ENCODE measurements at places on chromosomes 12 and 14. TPM values are rescaled to one million over a fixed set of nuclear protein-coding genes. Genes with fewer than 3 reads are reported as not detected.

The DDX47 gene
- total RNA-seq = 90.0 TPM

The ABCC9 gene
- total RNA-seq = under 0.01 TPM

The TMPRSS12 gene
- total RNA-seq = not detected

The ADAMTS20 gene
- total RNA-seq = not detected

The RNASE3 gene
- not detected for total RNA-seq

The FOXM1 gene
- total RNA-seq = 16.5 TPM

The RHOJ gene
- total RNA-seq = 65.8 TPM

The ATL1 gene
- 5.5 TPM for total RNA-seq

DNA sequence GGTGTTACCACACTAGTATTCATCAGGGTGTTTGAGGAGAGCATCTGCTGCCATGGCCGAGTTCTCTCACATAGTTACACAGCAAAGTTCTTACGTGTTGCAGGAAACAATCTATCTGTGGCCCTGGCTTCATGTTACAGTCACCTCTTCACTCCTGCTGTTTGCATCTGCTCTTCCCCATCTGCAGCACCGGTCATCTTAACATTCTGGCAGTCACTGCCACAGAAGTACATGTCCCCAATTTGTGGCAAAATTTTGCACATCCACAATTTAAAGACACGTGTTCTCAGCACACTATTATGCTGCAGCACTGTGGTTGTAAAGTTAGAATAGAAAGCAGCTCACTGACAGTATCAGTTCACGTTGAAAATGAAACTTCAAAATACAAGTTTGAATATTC is 23.2 kb downstream of the MAPK1IP1L start:
- DNase-seq = no peak

DNA sequence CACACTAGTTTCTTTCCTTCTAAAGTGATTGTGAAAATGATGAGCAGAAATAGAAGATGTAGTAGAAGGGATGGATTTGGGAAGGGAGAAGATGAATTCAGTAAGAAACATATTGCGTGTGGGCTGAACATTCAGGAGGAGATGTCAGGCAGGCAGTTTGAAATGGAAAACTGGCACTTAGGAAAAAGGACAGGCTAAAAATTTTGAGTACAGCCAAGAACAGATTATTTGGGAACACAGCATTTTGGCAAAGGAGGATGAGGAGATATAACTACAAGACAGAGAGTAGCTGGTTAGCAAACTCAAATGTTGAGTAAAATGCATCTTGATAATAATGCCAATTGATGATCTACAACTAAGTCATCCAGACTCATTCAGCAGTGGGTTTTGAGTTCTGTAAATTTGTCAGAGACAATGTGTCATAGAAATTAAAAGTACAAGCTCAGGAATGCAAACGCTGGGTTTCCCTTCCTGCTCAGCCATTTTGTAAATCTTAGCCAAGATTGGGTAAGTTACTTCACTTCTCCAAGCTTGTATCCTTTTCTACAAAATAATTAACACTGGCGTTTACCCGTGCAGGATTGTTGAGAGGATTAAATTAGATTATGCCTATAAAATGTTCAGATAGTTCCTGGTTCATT is 255.0 kb downstream of the NAV3 start:
- no peak for DNase-seq

DNA sequence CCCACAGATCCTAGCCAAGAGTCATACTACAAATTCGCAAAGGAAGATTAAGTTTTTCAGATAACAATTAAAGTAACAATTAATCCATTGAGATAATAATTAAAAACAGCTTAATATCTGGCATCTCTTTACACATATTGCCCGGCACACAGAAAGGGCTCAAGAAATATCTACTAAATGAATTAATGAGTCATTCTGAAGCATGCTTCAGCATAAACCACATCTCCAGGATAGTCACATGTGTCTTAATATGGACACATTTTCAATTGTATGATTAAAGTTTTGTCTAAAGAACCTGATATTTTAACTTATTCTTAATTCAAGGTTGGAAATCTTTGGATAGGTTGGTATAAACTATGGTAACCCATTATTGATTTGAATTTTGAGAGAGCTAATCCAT is 9.6 kb downstream of the ITPR2 start:
- DNase-seq = no peak

DNA sequence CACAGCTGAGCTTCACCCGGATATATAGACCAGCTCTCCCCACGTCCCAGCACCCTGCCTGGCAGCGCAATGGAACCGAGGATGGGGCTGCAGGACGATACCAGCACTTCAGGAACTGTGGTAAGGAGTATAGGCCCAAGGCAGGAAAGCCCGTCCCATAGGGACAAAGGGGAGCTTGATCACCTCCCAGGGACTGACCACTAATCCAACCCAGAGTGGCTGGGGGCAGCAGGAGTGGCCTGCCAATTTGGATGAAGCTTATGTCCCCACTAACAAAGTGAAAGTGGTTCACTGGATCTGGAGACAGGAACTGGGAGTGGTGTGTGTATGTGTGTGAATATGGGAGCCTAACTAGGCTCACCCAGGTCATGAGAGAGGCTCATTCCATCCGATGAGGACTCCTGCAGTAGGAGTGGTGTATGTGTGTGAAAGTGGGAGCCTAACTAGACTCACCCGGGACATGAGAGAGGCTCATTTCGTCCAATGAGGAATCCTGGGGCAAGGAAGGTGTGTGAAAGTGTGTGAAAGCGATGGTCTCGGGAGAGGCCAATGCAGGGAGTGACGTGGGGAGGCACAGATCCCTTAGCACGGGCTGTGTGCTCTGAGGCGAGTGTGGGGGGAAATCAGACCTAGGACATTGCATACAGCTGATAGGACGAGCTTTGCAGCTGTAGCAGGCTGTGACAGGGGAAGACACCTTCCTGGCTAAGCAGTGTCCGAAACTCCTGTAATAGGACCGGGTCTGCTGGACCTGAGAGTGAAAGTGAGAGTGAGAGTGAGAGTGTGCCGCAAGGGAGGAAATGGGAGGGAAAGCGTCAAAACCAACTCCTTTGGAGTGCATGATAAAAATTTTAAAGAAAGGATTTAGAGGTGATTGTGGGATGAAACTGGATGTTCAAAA is 25.7 kb downstream of the KLRK1 start:
- DNase-seq = no peak

DNA sequence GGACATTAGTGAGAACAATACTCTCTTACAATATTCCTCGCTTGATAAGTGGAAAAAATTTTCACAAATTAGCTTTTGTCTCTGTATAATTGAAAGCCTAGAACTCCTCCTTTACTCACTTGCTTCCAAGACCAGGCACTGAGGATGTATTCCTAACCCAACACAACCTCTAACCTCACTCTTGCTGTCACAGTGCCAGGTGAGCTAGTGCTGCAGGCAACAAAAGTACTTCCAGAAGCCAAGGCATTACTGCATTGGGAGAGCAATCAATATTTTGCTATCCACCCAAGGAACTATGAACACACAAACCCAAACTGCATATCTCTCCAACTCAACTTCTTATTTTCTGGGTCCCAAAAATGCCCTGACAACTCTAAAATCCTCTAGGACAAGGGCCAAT is 1081.0 kb downstream of the VRK1 start:
- no peak for DNase-seq

GRCh38 chr14:99356031-99356608 is 84.1 kb upstream of the BCL11B start:
- no peak for DNase-seq

DNA sequence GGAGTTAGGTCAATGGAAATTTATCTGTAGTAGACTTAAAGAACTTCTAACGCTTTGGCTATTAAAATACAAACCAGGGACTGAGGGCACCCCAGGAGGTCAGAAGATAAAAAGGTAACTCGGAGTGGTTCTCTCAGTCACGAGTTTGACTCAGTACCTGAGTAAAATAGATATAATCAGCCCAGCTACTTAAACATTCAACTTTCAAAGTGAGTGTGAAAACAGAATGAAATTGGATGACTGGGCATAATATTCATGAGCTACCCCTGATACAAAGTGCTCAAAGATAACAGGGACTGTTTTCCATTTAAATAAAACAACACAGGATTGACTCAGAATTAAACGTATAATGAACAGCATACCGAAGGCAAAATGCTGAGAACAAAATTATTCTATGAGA is 75.0 kb downstream of the FOXN3 start:
- no peak for DNase-seq

- DNase-seq = no peak
These were observed 415.5 kb downstream of the PCNX1 start for GRCh38 chr14:71322655-71323250.

DNA sequence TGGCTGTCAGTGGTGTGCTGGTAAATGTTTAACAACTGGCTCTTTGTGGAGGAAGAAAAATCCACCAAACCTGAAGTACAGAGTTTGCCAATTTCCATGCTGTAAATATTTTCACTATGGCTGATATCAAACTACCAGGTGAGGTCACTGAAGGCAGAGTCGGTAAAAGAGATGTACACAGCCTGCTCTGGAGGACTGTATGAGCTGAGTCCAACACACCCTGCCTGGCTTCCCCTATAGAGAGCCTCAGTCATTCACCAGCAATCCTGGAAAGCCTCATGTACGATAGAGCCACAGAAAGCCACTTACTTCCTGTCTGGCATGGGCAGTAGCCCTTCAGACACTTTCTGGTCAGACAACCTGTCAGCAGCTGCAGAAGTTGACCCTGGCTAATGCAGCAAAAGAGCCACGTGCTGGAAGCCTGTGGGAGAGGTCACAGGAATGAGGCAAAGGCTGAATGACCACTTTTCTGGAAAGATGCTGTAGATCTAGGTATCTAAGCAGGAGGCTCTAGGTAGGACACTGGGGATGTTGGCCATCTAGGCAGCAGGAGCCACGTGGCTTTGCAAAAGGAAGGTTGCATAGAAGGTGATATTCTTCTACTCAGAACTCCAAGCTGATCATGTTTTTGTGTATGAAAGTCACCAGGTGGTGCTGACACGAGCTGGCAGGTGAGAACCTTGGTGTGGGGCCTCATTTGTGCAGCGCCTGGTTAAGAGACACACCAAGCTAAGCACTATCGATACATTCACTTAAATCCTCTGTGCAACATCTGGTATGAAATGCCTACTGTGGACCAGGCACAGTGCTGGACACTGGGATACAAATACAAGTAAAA is 553.9 kb downstream of the VRK1 start:
- DNase-seq = no peak

DNA sequence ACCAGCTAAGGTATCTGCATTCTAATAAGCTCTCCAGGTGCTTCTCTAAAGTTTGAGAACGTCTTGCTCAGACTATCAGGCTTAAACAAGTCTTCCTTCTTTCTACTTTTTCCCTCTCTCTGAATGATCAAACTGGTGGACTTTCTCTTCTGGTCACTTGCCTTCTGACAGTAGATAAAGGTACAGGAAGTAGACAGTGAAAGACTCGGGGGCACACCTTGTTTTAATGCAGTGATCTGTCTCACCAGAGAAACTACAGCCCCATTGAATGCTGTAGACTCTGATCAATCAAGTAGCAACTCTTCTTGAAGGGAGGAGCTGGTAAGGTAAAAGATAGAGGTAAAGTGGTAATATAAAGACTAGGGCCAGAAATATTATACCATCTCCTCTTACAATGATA is 48.1 kb upstream of the ATXN7L3B start:
- DNase-seq = no peak

DNA sequence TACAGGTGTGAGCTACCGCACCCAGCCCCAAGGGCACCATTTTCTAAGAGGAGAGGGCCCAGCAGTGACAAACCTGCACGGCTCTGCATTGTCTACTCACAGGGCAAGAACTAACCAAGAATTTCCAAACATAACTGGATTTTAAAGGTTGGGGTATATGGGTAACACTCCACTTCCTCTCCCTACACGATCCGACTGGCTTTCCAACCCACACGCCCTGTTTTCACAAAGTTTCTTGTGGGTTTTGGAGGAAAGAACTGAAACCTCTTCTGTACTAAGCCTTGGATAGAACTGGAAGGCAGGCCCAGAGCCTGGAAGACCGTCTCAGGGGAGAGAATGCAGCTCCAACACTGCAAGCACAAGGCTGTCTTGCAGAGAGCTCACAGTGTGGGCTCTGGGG is 24.9 kb downstream of the SNRNP35 start:
- no peak for DNase-seq

- no peak for DNase-seq
These were observed 1367.3 kb upstream of the FLRT2 start for GRCh38 chr14:84162633-84163032.

- no peak for DNase-seq
These were observed 94.5 kb downstream of the CALM1 start for GRCh38 chr14:90491221-90491885.

GRCh38 chr12:92073094-92073493 is 72.6 kb downstream of the BTG1 start:
- no peak for DNase-seq

GRCh38 chr14:94284221-94284620 is 8.8 kb downstream of the SERPINA10 start:
- no peak for DNase-seq

GRCh38 chr14:101933209-101933608 is 31.2 kb upstream of the DYNC1H1 start:
- DNase-seq = no peak

GRCh38 chr14:34219661-34220377 is 242.2 kb downstream of the SPTSSA start:
- DNase-seq = no peak

Data from pulmonary artery endothelial cell (primary cell).